AG10803 (cell line): ENCODE measurements at places on chromosomes 11 and 22.

- no peak for DNase-seq
Observed at GRCh38 chr11:113736323-113736722, 30.2 kb upstream of the TMPRSS5 start.

GRCh38 chr22:19012308-19012986 lies 76.4 kb upstream of the PRODH start:
- no peak for DNase-seq

DNA sequence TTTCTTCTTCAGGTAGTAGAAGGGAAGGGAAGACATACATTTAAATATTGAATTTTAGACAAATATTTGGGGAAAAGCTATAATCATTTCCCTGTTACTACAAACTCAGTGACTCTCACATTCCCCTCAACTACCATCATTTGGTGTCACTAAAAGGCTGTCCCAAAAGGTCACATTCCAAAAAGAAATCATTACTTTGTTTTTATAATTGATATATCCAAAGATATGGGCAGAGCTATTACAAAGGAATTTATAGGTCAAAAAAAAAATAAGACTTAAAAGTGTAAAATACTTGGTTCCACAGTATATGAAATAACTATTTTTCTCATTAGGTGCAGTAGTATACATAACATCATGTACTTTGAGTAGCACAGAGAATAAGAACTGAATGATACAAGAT lies 751.4 kb downstream of the KCNA4 start:
- DNase-seq: no peak

- peak; percentile 51 for DNase-seq
Observed at GRCh38 chr22:31630331-31631329, 31.4 kb downstream of the PISD start.

- DNase-seq: peak; percentile 53
Observed at GRCh38 chr22:49790912-49791311, 36.8 kb downstream of the BRD1 start.

GRCh38 chr11:65634905-65635731 lies 2.8 kb upstream of the SIPA1 start:
- DNase-seq: no peak

- no peak for DNase-seq
Observed at GRCh38 chr22:49734882-49735281, 92.8 kb downstream of the BRD1 start.

- DNase-seq: no peak
Observed at GRCh38 chr22:49723478-49724029, 104.1 kb downstream of the BRD1 start.

DNA sequence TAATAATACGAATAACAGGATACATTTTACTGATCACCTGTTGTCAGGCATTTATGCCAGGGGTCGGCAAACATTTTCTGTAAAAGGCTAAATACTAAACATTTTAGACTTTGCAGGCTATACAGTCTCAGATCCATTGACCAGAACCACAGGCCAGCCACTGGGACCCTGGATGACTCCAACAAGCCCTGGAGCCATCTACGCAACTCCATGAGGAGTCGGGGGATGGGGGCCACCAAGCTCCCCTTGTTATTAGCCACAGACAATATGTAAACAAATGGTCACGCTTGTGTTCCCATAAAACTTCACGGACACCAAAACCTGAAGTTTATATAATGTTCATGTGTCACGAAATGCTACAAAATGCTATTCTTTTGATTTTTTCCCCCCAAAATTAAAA lies 54.4 kb upstream of the EMID1 start:
- DNase-seq: no peak

DNA sequence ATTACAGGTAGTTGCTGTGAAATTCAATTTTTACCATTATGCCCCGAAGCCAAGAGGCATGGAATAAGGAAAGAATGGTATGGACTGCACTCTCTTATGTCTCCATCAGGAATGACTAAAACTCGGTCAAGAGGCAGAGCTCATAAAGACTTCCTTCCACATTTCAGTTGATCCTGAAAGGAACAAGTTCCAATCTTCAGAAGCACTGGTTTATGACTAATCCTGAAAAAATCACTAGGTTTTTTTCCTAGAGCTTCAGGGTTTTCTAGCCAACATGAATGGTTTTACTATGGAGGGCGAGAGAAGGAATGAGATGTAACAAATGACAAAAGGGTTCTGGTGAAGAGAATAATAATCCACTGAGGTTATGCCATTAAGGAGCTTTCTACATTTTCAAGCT lies 832.2 kb downstream of the NTM start:
- DNase-seq: peak; percentile 55

DNA sequence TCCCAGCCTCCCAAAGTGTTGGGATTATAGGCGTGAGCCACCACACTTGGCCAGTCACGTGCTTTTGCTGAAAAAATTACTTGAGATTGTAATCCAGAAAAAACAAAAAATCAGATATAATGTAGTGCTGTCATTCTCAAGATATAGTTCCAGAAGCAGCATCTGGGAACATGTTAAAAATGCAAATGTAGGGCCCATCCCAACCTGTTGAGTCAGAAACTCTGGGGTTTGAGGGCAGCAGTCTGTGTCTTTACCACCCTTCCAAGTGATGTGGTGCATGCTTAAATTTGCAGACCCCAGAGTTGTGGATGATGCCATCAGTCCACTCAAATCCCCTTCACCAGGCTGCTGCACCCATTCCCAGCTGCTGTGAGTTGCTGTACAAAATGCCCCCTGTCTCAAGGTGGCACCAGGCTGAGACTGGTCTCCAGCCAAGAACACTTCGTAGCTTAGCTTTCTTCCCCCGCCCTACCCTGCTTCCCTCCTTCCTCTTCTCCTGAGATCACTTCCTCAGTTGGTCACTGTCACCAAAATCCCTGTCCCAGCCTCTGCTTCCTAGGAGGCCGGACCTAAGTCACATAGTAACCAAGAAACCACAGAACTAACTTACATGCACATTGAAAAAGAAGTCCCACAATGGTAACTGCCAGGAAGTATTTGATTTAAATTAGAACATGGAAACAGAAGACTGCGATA lies 18.2 kb upstream of the ARRB1 start:
- DNase-seq: no peak

DNA sequence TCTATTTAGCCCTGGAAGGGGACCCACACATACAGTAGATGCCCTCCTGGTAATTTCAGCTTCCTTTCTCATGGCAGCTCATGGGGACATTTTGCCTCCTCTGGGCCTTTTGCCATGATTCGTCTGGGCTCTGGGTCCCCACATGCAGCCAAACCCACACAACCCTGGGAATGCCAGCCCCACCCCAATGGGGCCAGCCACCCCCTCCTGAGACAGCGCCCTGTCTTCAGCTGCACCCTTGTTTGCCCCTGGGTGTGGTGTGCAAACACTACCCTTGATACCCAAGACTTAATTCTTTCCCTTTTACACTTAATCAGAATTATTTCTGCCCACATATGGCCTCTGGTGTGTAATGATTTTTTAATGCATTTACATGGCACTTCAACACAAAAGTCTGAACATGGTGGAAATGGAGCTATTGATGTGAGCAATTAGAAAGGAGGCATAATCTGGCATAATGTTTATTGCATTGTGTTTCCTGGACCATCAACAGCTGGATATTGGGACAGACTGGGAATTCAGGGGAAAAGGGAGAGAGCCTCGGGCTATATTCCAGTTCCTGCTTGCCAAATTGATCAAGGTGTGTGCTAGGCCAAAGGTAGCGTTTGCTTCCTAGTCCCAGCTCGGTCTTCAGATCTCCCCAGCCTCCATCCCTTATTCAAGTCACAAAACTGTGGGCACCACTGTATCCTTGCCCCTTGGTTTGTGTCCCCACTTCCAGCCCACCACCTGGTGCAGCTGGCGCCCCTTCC lies 85.0 kb upstream of the ANO1 start:
- DNase-seq: no peak

- DNase-seq: no peak
Observed at GRCh38 chr11:60511393-60511792, 3.8 kb upstream of the MS4A13 start.

GRCh38 chr11:13378316-13378715 lies 84.7 kb downstream of the BTBD10 start:
- no peak for DNase-seq

DNA sequence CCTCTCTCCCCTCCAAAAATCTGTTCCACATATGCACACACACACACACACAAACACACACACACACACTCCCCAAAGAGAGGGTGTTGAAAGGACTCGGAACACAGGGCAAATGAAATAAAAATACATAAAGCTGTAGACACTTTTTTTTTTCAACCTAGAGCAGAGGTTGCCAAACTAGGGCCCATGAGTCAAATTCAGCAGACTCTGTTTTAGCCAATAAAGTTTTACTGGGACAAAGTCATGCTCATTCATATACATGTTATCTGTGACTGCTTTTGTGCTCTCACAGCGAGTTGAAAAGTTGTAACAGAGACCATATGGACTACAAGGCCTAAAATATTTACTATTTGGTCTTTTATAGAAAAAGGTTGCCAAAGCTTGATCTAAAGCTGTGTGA lies 8.9 kb downstream of the IMMP1L start:
- no peak for DNase-seq

GRCh38 chr22:35174401-35175038 lies 82.8 kb upstream of the HMGXB4 start:
- DNase-seq: no peak

GRCh38 chr11:40027720-40028119 lies 1431.7 kb downstream of the LRRC4C start:
- DNase-seq: no peak

GRCh38 chr11:92457250-92457649 lies 232.6 kb downstream of the FAT3 start:
- DNase-seq: peak; percentile 2

DNA sequence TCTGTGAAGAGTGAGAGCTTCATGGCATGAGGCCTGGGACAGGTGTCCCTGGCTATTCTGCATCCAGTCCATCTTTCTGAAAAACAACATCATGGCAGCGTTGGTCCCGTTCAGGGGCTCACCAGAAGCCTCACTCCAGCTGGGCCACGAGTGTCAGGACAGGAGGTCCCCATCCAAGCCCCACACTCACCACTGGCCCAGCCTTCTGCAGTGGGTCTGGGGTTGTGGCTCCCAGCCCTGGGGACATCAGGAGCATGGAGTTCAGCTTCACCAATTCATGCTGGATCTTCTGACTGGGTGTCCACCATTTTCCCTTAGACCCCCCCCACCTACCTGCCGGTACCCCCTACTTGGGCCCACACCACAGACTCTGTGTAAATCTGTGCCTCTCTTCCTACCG lies 400.3 kb downstream of the BRD1 start:
- no peak for DNase-seq
